ENCODE measurements at places on chromosomes 13 and 19.

- DNase-seq: no peak
Observed at GRCh38 chr13:59970847-59971246, 192.9 kb downstream of the DIAPH3 start.

- no peak for DNase-seq
Observed at GRCh38 chr19:3712663-3713611, 4.8 kb downstream of the TJP3 start.

GRCh38 chr13:112973577-112973951 is 4.5 kb downstream of the MCF2L start:
- no peak for DNase-seq

GRCh38 chr13:58919551-58919950 is 1244.2 kb downstream of the DIAPH3 start:
- DNase-seq: no peak

- DNase-seq: no peak
Observed at GRCh38 chr19:31718032-31718431, 368.8 kb upstream of the TSHZ3 start.

DNA sequence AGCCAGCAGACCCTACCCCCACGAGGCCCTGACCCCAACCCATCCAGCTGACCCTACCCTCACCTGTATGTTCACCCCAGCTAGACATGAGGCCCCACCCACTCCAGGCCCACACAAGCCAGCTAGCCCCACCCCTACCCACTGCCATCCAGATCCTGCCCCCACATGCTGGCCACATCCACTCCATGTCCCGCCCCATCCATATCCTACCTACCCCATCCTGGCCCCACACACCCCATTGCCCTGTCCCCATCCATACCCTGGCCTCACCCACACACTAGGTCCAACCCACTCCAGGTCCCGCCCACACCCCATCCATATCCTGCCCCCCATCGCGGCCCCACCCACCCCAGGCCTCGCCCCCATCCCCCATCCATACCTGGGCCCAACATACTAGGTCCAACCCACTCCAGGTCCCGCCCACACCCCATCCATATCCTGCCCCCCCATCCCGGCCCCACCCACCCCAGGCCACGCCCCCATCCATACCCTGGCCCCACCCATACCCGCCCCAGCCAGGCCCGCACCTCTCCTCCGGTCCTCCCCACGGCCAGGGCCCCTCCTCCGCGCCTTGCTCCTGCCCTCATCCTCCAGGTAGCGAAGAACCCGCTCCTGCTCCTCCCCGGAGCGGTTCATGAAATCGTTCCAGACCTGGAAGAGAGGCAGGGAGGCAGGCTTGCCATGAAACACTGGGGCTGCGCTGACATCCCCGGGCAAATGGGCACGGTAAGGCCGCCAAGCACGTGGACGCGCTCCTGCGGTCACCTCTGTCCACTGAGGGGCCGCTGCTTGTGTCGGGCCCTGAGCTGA is 7.2 kb downstream of the RNU6-9 start:
- DNase-seq: no peak

DNA sequence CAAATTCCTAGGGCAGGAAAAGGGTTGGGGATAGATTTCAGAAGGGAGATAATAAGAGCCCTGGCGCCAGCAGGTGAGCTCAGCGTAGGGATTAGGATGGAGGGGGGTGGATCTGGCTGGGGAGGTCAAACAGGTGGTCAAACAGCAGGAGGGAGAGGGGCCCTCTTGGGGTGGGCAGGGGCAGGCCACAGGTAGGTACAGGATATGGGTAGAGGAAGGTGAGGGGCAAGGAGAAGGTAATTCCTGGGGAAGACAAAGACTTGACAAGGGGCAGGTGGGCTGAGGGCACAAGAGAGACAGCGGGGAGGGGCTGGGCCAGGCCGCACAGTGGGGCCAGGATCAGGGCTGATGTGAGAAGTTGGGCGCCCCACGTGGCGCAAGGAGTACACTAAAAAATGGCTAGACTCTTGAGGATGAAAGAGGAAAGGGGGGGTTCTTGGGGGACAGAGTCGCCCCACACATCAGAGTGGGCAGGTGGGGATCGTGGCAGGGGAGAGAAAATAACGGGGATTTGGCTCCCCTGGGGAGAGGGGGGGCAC is 713 bp downstream of the KRI1 start:
- no peak for DNase-seq

- no peak for DNase-seq
Observed at GRCh38 chr13:45521297-45521696, 56.6 kb downstream of the COG3 start.

GRCh38 chr19:14031719-14032480 is at the start of gene IL27RA:
TSS of gene IL27RA (plus strand) at chr19:14031762. CDS start at chr19:14031873, 111 bp downstream.
- no peak for DNase-seq

DNA sequence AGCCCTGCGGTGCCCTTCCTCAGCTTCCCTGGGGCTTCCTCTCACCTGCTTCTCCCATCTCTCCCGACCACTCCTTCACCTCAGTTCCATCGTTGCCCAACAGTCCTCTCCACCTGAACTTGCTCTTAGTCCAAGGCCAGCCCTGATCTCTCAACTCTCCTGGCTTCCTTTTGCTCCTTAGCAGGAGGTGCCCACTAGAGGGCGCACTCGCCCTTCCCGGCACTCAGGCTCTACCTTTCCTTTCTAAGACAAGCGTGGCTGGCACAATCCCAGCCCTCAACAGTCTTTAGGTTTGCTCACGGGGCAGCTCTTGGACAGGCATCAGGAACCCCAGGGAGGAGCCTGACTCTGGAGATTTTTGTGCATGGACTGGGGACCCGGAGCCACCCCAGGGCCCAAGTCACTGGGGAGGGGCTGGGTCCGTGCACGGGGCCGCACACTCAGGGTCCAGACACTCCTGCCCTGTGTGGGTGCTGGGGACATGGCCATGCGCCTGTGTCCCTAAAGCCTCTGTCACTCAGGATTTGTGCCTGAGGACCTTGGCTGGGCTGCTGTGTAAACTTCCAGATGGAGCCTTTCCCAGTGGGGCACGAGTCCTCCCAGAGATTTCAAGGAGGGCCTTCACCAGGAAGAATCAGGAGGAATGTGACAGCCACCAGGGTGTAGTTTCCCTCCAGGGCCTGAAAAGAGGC is 12.1 kb upstream of the CEACAM8 start:
- peak; percentile 4 for DNase-seq

GRCh38 chr13:49690133-49690994 is 922 bp downstream of the EBPL start:
- DNase-seq: no peak

Data from DMS 273 treated with DMSO at 0.1 percent for 48 hours (cell line).